SHP77 treated with DMSO at 0.1 percent for 48 hours (cell line): ENCODE measurements at places on chromosomes 1 and 21.

DNA sequence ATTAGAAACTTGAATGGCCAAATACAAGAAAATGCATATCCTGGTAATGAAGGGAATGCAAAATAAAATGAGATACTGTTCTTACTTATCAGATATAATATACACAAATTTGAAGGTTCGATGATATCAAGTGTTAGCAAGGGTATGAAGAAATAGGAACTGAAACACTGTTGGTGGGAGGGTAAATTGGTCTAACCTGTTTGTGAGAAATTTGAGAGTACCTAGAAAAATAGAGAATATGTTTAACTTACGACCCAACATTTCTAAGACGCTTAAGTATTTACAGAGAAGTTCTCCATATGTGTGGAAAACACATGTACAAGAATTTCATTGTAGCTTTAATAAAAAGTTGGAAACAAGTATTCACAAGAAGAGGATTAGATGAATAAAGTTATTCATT lies 25.9 kb downstream of the ATG4C start:
- DNase-seq = no peak

DNA sequence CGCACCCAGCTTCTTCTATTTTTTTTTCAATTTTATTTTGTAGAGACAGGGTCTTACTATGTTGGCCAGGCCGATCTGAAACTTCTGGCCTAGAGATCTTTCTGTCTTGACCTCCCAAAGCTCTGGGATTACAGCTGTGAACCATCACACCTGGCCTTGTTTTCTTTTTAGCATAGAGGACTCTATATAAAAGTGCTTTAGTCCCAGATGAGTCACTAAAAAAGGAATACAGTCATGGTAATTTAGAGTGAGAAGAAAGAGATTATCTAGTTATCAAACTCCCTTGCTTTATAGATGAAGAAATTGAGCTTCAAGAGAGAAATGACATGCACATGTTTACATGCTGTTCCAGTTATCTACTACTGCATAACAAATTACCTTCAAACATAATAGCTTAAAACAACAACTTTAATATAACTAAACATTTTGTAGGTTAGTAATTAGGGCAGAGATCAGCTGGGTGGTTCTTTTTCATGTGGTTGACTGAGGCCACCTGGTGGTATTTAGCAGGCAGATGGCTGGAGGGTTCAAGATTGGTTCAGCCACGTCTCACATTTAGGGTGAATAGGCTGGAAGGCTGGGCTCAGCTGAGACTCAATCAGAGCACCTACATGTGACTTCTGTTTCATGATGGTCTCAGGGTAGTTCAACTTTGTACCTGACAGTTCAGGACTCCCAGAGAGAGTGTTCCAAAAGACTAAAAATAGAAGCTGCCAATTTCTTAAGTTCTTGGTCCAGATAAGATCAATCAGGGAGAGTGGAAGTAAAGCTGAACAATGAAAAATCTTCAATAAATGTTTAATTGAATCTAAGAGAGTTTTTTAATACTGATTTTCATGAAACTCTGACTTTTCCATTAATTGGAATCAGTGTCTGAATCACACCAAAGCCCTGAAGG lies 16.9 kb upstream of the MTF2 start:
- DNase-seq = peak; percentile 5

DNA sequence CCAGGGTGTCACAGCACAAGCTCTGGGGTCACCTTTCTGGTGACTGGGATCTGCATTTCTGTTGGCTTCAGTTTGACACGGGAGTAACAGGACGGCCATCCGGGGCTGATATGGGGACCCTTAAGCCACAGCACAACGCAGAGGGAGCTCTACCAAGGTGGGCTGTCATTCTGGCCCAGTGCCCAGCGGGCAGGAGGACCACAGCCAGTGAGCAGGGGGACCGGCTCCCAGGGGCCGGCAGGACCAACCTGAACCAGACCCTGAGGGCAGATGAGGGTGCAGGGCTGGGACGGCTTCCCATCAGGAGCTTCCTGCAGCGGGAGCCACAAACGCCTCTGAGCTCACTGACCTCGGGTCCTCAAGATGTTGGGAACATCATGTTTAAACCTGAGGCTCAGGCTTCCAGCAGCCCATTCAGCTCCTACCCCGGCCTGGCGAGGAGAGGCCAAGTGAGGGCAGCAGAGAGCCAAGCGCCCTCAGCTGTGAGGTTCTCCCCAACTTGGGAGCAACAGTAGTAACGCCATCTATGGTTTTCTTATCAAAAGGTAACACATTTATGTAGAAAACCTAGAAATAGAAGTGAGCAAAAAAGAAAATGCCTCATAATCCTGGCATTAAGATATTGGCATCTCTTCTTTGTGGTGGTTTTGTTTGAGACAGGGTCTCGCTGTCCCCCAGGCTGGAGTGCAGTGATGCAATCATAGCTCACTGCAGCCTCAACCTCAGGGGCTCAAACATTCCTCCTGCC lies 26.8 kb downstream of the TMEM201 start:
- no peak for DNase-seq

DNA sequence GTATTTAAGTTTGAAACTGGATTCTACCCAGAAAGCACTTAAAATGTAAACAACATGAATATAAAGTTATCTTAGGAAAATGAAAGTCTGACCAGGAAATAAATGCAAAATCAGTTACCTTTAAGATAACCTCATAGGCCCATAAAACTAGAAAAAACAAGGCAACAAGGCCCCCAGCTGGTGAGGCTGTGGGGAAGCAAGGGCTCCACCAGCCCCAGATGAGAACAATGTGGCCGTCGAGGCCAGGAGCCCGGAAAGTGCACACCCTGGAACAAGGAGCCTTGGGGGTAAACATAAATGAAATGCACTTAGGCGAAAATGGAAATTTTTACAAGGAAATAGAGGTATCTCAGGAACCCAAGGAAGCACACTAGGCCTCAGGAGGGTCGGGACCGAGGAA lies 37.9 kb upstream of the BMP8B start:
- no peak for DNase-seq

GRCh38 chr1:182633657-182634281 lies 29.6 kb upstream of the RGS16 start:
- DNase-seq = peak; percentile 97

- peak; percentile 78 for DNase-seq
Observed at GRCh38 chr1:214018386-214019268, 30.9 kb downstream of the PROX1 start.

DNA sequence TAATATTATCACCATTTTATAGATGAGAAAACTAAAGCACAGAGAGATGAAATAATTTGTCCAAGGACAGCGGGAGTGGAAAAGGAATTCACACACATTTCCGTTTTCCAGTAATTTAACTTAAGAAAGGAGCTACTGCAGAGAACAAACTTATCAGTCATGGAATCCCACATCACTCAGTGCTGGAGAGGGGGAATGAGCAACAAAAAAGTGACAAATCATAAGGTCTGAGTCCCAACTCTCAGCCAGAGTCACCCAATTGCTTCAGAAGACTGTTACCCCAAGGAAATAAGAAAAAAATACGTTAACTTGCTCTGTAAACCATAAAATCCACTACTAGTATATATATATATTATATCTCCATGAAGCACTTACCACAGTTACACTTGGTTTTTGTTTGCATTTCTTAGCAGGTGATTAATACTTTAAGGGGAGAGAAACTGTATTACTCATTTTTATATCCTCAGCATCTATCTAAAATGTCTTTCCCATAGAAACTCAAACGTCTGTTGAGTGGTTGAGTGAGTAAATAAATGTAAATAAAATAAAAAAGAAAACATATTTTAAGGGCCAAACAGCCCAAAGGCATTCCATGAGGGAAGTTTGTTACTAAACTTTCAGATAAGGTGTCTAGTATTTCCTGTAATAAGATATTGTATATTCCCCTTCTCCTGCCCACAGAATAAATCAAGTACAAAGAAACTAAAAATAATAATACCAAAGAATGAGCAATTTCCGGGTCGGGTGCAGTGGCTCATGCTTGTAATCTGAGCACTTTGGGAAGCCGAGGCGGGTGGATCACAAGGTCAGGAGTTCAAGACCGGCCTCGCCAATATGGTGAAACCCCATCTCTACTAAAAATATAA lies 76.8 kb downstream of the SLC45A1 start:
- no peak for DNase-seq

DNA sequence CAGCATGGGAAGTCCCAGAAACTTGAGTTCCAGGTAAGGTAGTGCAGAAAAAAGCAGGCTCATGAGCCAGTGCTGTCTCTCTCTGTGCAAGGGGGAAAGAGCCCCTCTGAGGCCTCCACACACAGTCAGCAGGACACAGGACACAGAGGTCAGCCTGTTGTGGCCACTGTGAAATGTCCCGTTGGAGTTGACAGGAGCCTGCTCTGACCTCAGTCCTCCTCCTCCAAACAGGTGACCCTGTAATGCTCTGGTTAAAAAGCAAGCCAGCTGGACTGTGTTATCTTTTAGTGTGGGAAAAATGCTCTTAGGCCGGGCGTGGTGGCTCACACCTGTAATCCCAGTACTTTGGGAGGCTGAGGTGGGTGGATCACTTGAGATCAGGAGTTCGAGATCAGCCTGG lies 24.2 kb upstream of the GPR157 start:
- DNase-seq = no peak
